Astrocyte of the spinal cord (primary cell): ENCODE measurements at places on chromosomes 5 and 9.

GRCh38 chr9:125763394-125763801 is 16.2 kb downstream of the PBX3 start:
- peak; percentile 57 for DNase-seq

- no peak for DNase-seq
Measured at GRCh38 chr9:20740929-20741582, 57.0 kb downstream of the FOCAD start.

GRCh38 chr9:120416781-120417427 is 163.1 kb downstream of the CDK5RAP2 start:
- no peak for DNase-seq

- no peak for DNase-seq
Measured at GRCh38 chr5:67240065-67240464, 43.5 kb upstream of the CD180 start.

GRCh38 chr9:112764344-112764743 is 13.8 kb downstream of the SNX30 start:
- DNase-seq, result no peak

DNA sequence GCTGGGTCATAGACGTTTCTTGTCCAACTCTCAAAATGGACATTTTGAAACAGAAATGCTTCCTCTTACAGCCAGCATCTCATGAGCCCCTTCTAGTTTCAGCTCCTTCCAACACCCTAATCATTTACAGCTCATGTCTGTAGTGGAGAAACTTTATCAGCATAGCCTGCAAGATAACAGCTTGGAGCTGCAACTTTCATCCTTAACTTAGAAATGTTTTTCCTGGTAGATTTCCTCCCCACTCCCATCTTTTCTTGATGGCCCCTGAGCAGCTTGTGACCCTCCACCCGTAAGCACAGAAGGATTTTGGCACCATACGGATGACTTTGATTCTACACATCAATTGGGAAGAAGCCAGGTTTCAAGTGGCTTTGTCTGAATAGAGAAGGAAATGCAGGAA is 53.5 kb upstream of the TGFBR1 start:
- no peak for DNase-seq

DNA sequence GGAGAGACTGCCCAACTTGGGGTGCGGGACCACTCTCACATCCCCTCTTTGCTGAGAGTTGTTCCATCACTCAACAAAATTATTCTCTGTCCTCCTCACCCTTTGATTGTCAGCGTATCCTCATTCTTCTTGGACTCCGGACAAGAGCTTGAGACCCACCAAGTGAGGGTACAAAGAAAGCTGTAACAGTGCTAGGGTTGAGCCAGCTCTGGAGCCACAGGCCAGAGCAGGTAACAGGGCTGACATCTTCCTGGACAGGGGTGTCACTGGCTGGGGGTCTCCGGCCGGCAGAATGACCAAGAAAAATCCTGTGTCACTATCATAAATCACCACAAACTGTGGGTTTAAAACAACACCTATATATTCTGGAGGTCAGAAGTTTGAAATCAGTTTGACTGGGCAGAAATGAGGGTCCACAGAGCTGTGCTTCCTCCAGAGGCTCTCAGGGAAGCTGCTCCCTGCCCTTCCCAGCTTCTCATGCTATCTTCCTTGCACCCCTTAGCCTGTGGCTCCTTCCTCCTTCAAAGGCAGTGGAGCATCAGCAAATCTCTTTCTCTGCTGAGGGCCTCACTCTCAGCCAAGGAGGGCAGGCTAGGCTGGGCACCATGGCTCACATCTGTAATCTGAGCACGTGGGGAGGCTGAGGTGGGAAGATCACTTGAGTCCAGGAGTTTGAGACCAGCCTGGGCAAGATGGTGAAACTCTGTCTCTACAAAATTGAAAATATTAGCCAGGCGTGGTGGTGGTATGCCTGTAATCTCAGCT is 4.1 kb upstream of the BBLN start:
- no peak for DNase-seq

DNA sequence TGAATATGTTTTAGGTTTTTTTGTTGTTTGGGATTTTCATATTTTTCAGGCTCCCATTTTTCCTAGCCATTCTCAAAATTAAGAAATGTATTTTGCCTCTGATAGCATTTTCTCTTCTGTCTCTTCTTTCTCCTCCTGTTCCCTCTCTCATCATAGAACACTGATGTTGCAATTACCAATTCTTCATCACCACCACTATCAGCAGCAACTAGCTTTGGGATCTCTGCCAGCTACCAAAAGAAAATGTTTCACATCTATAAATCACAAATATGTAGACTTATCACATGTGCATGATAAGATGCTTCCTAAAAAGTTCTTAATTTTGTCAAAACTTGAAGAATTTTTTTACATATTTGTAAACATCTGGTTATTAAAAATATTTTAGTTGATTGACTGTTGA is 887.1 kb downstream of the MAT2B start:
- no peak for DNase-seq

DNA sequence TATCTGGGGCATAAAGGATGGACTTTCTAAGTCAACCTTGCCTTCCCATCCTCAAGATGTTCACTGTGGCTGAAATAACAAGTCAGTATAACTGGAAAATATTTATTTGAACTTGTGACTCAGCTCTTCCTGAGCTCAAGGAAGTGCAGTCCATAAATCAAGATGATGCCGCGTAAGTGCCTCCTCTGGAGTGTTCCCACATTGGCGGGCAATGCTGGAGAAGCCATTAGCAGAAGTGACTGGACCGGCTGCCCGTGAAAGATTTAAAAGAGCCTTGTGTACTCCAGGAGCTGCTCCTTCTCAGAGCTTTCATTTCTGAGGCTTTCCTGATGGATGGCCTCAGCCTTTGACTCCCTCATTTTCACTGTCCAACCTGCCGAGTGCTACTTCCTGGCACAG is 17.4 kb downstream of the TMOD1 start:
- peak; percentile 84 for DNase-seq
